Stomach (tissue), 19 donors: ENCODE measurements at places on chromosomes 1 and 21. TPM values are rescaled to one million over a fixed set of nuclear protein-coding genes. Genes with fewer than 3 reads are reported as not detected.

NUF2 gene
- not detected for total RNA-seq

KLF17 gene
- total RNA-seq = not detected

OR2L2 gene
- not detected for total RNA-seq

LORICRIN gene
- not detected for total RNA-seq

NBPF14 gene
- 18.0 TPM for total RNA-seq

POU3F1 gene
- total RNA-seq = not detected

CD5L gene
- 1.8 TPM for total RNA-seq

LRRC53 gene
- not detected for total RNA-seq

RIPPLY3 gene
- not detected for total RNA-seq

TLCD4 gene
- total RNA-seq = 14.0 TPM

KMO gene
- total RNA-seq = not detected

FAM167B gene
- total RNA-seq = 36.8 TPM

IFFO2 gene
- total RNA-seq = 3.9 TPM

COA6 gene
- 19.8 TPM for total RNA-seq

FAM151A gene
- not detected for total RNA-seq

GBP3 gene
- 21.6 TPM for total RNA-seq

MYOG gene
- total RNA-seq = not detected

CFHR3 gene
- not detected for total RNA-seq

NHLH1 gene
- total RNA-seq = not detected

VHLL gene
- total RNA-seq = not detected

INAVA gene
- 38.0 TPM for total RNA-seq

CDK18 gene
- 57.2 TPM for total RNA-seq

S100A7 gene
- total RNA-seq = not detected

SLC9C2 gene
- 2.6 TPM for total RNA-seq

CHI3L2 gene
- not detected for total RNA-seq

PTP4A2 gene
- 218 TPM for total RNA-seq

PRAMEF15 gene
- total RNA-seq = not detected

AMY1B gene
- not detected for total RNA-seq

DENND2D gene
- 29.8 TPM for total RNA-seq

PGBD5 gene
- 0.37 TPM for total RNA-seq

PLEKHG5 gene
- 4.9 TPM for total RNA-seq

ANKRD45 gene
- not detected for total RNA-seq
